ENCODE measurements at places on chromosomes 1 and 21.

DNA sequence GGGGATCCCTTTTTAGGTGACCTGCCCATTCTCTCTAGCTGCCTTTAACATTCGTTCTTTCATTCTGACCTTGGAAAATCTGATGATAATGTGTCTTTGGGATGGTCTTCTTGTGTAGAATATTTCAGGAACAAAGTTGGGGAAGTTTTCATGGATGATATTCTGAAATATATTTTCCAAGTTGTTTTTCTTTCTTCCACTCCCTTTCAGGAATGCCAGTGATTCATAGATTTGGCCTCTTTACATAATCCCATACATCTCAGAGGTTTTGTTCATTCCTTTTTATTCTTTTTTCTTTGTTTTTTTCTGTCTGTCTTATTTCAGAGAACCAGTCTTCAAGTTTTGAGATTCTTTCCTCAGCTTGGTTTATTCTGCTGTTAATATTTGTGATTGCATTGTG lies 13.9 kb upstream of the SCMH1 start:
- no peak for DNase-seq

- no peak for DNase-seq
Measured at GRCh38 chr1:205976708-205977401, 26.3 kb downstream of the RAB7B start.

- no peak for DNase-seq
Measured at GRCh38 chr1:202923533-202923932, 3.5 kb downstream of the KLHL12 start.

DNA sequence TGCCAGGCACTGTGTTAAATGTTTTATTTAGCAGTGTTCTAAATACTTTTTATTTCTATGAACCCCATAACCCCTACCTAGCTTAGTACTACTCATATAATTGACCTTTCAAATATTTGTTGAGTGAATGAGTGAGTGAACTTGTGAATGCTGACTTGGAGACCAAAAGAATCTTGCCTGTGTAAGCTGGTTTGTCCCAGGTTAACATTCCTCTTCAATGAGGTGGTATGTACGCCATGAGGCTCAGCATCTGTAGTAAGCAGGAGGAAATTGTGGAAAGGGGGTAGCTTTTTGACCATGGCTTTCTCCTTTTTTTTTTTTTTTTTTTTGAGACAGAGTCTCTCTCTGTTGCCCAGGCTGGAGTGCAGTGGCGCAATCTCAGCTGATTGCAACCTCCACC lies 14.6 kb downstream of the MED18 start:
- peak; percentile 12 for DNase-seq

- no peak for DNase-seq
Measured at GRCh38 chr1:39900662-39901463, 854 bp downstream of the MYCL start.

- no peak for DNase-seq
Measured at GRCh38 chr1:91816031-91816430, 69.9 kb downstream of the TGFBR3 start.

DNA sequence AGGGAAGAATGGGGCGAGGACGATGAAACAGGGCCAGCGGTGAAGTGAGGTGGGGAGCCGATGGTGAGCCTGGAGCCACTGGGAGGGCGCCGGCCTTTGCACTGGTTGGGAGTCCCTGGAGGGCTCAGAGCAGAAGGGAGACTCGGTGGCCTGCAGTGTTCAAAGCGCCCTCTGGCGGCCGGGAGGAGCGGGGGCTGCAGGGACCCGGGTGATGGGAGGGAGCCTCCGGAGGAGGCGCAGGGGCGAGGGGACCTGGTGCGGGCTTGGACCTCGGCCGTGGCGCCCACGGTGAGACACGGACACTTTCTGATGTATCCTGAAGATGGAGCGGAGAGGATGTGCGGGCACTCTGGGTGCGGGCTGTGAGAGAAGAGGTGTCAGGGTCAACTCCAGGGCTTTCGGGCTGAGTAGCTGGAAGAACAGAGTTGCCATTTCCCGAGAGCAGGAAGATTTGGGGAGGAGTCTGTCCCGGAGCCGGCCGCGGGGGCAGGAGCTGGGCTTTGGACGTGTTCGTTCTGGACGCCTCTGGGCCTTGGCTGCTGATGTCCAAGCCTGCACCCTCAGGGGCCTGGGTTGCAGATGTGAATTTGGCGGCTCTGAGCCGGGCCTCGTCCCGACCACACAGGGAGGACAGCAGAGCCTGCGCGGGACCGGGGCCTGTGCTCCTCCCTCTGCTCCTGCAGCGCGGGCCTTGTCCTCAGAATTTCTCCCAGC lies 29.7 kb downstream of the HEYL start:
- DNase-seq, result no peak

DNA sequence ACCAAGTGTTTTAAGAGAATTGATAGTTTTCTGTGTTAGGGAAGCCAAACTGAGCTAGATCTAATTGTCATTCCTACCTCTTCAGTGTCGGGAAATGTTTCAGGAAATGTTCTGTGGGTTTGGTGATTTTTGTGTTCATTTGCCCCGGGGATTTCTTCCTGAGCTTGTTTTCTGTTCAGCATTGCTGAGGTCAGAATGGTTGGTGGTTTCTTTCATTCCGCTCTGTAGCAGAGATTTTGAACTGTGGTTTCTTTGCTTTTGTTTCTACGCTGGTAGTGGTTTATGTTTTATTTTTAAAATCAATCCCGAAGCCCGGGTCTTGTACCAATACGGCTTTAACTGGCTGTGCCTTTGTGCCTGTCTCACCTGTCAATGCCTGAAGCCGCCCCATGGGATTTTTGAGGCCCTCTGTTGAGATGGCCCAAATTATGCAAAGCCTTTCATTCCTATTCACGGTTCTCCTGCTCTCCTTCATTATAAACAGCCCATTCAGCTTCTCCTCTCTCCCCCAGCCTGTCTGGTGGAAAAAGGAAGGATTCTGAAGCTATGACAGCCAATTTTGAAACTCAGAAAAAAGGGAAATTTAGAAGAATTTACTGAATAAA lies 417.2 kb upstream of the KAZN start:
- no peak for DNase-seq

GRCh38 chr1:228939881-228940392 lies 204.7 kb downstream of the RHOU start:
- no peak for DNase-seq

DNA sequence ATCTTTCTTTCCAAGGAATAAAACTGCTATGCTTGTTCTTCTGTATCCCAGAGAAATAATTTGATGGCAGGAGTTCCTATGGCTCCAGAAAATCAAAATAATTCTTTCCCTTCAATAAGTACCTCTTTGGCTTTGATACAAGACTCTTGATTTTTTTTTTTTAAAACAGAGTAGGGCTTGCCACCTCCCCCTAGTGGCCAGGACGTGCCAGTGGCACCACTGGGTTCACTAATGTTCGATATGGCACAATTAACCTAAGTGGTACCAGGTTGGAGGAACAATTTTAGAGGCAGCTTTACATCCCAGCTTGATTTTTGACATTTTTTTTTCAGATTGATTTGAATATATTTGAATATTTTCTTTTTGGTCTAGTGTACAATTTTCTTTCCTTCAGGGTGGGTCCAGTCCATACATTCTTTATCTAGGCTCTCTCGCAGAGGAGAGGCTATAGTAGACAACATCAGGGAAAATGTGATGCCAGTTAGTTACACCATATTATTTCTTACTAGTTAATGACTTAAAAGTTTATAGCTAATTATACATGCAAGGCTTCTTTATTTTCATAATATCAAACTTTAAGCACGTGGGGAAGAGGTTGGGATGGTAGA lies 330.9 kb downstream of the S1PR1 start:
- no peak for DNase-seq

DNA sequence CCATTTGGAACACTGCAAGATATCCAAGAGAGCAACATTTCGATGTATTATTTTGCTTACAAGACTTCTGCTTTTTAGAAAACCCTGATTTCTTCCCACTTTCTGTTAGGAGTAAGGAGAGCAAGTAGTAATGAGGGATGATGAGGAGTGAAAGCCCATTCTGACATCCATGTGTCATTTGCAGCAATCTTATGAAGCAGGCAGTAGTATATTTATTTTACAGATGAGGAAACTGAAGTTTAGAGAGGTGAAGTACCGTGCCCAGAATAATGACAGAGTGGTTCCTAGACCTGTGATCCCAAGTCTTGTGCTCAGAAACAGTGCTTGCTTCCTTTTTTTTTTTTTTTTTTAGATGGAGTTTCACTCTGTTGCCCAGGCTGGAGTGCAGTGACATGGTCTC lies 7.1 kb upstream of the ZSCAN20 start:
- no peak for DNase-seq

DNA sequence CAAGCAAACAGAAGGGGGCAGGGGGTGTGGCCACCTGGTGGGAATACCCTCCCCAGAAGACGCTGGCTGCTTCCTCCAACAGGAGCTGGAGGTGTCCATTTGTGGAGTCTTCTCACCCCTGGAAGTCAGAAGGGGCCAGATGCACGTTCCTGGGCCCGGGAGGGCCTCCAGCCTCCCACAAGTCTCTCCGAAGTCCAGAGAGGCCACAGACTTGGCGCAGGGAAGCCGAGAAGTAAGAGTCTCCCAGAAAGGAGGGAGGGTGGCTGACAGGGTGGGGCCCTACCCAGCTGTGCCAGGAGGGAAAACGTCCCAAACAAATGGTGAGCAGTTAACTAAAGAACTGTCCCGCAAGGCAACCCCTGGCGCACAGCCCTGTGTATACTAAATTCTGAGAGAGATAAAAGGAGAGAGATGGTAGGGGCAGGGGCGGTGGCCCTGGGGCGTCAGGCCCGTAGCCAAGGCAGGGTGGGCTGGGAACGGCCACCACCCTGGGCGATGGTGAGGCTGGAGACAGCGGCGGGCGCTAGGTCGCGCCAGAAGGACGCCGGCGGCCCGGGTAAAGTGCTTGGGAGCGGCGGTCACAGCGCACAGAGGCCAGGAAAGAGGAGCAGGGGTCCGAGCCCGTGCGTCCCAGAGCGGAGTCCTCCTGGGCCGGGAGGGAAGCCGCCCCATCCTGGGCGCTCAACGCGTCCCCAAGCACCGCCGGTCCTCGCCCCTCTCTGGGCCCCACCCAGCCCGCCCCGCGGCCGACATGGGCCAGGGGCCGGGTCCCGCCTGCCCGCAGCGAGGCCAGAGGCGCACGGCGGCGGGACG lies 1.2 kb downstream of the CHD5 start:
- no peak for DNase-seq

DNA sequence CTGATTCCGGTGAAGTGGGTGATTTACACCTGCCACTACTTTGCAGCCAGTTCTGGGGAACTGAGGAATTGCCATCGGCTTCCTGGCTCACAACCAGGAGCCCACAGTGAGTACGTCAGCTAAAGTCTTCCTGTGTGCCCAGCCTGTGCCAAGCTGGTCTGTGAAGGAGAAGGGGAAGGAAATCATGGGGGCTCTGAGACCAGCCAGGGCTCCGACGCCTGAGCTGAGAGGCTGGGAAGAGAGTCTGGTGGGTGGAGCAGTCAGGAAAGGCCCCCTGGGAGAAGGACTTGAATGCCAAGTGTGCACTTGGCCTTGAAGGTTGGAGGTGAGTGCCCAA lies 1.2 kb downstream of the LURAP1 start:
- no peak for DNase-seq

GRCh38 chr21:35678393-35678792 lies 381.9 kb downstream of the SETD4 start:
- no peak for DNase-seq

- no peak for DNase-seq
Measured at GRCh38 chr1:212430416-212430815, 2.3 kb upstream of the NENF start.

DNA sequence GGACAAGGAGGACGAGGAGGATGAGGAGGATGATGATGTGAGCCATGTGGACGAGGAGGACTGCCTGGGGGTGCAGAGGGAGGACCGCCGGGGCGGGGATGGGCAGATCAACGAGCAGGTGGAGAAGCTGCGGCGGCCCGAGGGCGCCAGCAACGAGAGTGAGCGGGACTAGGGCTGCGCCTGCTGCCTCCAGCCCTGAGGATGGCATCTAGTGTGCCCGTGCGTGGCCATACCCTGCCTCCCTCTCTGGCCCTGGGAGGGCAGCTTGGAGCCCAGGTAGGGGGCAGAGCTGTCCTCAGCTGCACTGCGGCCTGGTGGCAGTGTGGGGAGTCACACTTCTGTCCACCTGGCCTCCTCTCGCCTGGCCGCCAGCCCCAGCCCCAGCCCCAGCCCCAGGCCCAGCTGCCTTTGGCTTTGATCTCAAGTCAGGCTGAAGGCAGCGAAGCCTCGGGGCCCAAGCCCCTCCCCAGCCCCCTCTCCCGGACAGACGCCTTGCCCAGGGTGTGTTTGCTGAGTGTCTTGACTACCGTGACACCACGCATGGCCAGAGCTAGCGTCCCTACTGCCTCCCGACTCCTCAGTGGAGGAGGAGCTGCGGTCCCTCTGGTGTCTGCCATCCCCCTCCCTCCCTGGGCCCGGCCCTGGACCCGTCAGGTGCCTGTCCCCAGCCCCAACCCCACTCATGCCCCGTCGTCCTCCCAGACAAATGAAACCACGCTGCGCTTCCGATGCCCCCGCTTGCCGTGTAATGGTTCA lies 155.2 kb downstream of the PEX14 start:
- DNase-seq, result no peak

- DNase-seq, result peak; percentile 31
Measured at GRCh38 chr1:6701437-6702153, at the start of gene DNAJC11. TSS of gene DNAJC11 (minus strand) at chr1:6701816. CDS start at chr1:6701800, 16 bp downstream.

DNA sequence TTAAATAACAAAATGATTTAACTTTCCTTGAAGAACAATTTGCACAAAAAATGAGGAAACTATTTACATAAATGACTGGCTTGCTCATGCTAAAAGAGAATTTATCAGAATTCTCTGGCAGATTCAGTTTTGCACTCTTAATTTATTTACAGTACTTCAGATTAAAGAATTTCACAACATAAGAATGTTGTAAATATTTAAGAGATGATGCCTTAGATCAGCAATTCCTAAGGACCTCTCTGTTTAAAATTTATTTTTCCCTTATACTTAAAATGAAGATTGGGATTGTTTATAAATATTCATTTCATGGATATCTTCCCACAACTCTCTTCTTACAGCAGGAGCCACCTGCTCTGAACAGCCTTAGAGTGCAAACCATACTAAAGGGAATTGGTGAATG lies 120.8 kb downstream of the OLFM3 start:
- DNase-seq, result no peak

DNA sequence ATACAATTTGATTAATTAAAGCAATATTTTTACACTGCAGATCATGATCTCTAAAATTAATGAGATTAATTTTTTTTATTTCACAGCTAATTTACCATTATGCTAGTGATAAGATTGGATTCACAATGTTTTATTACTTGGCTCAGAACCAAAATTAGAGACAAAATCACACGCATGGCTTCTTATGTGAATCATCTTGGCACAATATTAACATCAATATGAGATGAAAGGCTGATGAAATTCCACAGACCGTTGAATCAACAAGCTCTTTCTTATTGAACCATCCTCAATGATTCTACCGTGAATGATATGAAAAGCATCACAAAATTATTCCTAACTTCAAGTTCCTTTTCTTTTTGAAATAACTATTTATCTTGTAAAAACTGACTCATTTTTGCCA lies 544.9 kb downstream of the KCNT2 start:
- no peak for DNase-seq

GRCh38 chr1:200980452-200980772 lies 43.1 kb downstream of the KIF21B start:
- DNase-seq, result no peak

GRCh38 chr1:168833801-168834224 lies 104.8 kb upstream of the DPT start:
- DNase-seq, result no peak

- no peak for DNase-seq
Measured at GRCh38 chr21:39022466-39022862, 160.8 kb downstream of the PSMG1 start.
